ENCODE measurements at places on chromosomes 5 and 9.
A peak's percentile ranks its signal among the peaks of the same experiment; 100 is the strongest.

DNA sequence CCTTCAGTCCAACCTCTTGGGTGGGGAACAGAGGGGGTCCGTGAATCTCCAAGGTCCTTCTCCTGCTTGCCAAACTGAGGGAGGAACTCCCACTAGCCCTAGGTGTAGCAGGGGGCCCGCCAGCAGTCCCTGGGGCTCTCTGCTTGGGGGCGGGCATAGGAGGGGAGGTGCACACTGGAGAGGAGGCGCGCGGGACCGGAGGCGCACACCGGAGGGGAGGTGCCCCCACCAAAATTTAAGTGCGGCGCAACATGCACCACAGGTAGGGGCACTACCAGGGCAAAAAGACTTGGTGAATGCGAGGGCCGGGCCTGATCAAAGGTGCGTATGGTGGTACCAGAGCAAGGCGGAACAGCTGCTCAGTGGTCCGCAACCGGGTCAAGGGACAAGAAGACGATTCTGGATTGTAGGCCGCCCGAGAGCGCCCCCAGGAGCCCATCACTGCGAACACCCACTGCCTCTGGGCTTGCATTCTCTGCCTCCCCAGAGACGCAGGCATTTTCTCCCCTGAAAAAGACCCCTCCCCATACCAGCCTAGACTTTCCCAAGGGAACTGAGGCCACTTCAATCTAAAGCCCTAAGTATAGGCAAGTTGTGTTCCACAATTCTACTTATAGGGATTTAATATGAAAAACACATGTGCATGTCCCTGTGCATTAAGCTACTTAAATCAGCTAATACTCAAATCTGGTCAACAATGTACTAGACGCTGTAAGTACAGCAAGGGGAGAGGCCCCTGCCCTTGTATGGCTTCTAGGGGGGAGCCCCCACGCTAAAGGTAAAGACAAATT, 50.6 kb downstream of the TGFBI start:
- no peak for DNase-seq

DNA sequence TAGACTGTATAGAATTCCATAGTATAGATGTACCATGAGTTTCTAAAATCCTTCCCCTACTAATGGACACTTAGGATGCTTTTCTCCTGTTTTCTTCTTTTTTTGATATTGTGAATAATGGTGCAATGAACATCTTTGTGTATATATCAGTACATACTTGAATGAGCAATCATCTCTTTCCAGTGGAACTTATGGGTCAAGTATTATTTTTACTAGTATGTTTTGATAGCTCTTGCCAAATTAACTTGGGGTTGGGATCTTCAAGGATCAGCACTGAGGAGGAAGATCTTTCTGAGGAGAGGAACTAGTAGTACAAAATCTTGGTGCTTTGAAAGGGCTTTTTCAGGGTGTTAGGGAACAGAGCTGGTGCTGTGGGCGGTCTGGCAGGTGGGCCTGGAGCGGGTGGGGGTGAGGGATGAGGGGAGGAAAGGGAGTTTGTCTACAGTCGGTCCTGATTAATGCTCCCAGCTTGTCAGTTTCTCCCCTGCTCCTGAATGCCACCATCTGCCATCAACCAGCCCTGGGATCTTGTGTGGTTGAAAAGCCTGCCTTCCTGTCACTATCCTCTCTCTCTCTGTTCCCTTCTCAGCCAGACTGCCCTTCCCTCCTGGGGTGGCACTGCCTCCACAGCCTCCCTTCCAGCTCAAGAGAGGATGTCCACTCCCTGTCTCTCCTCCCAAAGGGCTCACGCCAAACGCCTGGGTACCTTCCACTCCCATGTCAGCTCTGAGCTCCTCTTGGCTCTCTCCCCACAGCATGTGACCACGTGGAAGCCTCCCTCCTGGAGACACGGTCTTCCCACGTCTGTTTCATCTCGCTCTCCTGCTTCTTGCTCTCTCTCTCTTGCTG, 185.9 kb downstream of the DAB2IP start:
- DNase-seq: peak; percentile 46

DNA sequence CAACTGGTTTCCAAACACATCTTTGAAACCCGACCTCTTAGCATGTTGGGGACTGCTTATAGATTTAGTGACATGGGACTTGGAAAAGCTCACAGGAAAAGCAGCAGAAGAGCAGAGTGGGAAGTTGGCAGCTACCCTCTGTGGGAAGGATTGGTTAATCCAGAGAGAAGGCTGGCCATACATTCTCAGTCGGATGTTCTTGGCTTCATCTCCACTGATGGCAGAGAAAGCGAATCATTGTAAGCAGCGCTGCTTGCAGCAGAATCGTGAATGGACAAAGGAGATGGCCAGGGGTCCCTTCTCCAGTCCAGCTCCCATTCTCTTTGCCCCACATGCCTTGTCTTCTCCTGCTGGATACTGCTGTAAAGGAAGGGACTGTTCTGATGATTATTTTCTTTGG, 62.7 kb downstream of the MEGF10 start:
- no peak for DNase-seq

DNA sequence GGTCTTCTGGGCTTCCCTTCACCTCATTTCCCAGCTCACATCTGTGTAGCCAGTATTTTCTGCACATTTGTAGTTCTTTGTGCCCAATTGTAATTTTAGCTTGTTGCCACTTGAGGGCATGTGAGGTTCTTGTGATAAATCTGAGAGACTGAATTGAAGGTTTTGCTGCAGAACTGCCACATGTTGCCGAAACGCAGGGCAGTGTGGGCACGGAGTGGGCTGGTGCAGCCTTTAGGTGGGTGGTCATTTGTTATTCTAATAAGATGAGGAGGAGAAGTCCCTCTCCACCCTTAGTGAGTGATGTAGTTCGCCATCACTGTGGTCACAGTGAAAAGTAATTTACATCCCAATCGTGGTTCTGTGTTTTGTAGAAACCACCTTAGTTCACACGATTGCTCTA, 21.2 kb downstream of the OTULIN start:
- DNase-seq: peak; percentile 74

GRCh38 chr9:68996462-68996861, 17.5 kb downstream of the PRKACG start:
- no peak for DNase-seq

DNA sequence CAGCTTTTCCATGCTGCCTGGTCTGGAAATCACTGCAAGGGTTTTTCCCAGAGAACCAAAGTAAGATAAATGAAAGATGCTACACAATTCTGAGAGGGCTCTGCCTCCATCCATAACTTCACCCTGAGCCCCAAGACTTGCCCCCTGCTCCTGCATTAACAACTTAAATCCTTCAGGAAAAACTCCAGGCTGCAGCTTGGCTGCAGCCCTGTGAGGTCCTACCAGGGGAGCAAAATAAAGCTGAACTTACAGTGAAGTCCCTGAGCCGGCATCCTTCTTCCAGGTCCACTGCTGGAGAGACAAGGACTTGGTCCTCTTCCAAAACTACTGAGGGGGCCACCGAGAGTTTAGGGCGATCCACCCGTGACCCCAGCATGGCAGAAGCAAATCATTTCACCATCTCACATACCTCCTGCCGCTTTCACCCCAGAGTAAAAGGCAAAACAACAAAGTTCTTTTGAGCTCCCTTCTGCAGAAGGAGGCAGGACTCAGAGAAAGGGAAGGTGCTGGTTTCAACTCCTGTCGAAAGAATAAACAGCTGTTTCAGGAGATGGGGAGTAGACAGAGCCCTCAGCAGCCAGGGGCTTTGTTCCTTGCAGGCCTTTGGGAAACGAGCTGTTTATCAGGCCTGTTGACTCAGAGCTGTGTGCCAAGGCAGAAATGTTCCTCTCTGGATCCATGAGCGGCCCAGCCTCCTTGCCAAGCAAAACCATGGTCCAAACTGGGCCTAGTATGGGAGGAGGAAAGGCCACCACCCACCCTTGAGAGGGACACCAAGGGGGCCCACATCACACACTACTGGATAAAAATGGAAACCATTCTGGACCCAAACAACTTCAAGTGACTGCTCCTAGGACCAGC, 20.6 kb downstream of the GGTA1 start:
- peak; percentile 29 for DNase-seq

DNA sequence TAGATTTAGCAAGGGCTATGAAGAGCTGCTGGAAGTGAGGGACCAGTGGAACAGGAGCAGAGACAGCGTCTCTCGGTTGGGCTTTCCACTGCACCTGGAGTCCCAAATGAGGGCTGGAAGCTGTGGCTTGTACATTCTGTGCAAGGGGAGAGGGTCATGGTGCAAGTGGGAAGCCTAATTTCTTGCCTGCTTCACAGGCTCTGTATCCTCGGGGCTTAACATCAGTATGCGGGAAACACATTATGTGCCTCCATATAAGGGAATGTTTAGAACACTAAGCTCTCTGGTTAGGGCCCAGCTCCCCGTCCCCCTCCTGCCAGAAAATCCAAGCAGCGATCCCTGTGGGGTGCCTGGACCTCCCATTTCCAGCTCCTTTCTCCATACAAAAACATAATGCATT, 89.0 kb upstream of the NIPAL4 start:
- DNase-seq: no peak

GRCh38 chr9:4600368-4600767, 61.7 kb upstream of the PLPP6 start:
- DNase-seq: no peak

- DNase-seq: no peak
Measured at GRCh38 chr5:115936031-115936430, 26.2 kb upstream of the LVRN start.

GRCh38 chr5:177300236-177300880, 3.2 kb downstream of the RAB24 start:
- peak; percentile 72 for DNase-seq
